Stimulated activated CD4-positive, alpha-beta T cell treated with anti-CD3 and anti-CD28 coated beads, Interleukin-1b, Interleukin-23, amount 100 ng/mL, for 4 hours (primary cell): ENCODE measurements at places on chromosomes 2 and 18.

DNA sequence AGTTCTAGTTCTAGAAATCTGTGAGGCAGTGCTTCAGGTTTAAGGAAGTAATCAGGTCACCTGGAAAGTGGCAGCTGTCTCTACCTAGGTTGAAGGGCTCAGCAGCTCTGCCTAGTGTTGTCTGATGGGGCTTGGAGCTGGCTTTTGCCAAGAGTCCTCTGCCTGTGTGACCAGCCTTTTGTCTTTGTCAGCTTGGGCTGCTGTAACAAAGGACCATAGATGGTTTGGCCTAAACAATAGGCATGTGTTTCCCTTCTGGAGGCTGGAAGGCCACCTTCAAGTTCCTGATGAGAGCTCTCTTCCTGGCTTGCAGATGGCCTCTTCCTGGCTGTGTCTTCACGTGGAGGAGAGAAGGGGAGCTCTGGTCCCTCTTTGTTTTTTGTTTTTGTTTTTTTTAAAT, 13.3 kb downstream of the UBE2F start:
- no peak for DNase-seq

DNA sequence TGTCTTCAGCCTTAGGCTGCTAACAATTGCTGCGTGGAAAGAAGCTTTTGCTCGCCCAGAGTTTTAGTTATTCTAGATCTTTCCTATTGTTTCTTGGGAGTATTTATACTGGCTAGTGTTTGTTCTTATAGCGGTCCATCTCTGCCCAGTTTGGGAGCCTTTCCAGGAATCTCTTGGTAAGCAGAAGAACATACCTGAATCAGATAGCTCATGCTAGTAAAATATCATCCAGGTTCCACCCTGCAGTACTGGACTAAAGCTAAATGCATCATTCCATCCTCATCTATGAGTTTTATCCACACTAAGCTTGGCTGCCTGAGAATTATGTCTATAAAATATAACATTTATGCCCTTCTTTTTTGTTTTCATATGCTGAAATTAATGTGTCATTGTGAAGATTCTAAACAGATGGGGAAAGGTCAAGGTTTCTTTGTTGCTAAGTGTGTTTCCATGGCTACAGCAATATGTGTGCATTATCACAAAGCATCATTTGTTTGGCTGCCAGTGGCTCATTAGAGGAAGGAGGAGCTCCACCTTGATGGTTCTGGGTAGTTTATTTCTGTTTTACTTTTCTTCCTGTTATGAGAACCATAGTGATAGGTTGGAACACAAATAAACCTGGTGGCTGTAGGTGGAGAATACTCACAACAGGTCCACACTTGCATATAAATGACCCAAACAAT, 182.8 kb downstream of the PIK3C3 start:
- no peak for DNase-seq

DNA sequence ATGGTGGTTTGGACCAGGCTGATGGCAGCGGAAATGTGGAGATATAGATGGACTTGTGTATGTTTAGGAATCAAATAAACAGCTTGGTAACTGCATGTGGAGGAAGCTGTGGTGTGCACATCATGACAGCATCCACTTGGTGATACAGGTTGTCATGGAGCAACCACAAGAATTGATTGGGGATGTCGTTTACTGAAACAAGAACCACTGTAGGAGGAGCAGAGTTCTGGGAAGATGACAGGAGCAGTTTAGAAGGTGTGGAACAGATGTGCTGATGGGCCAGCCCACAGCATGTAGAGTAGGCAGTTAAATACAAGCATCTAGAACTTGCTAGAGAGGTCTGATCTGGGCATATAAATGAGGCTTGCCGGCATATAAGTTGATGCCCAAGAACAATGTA, 152.4 kb upstream of the SERPINE2 start:
- no peak for DNase-seq

DNA sequence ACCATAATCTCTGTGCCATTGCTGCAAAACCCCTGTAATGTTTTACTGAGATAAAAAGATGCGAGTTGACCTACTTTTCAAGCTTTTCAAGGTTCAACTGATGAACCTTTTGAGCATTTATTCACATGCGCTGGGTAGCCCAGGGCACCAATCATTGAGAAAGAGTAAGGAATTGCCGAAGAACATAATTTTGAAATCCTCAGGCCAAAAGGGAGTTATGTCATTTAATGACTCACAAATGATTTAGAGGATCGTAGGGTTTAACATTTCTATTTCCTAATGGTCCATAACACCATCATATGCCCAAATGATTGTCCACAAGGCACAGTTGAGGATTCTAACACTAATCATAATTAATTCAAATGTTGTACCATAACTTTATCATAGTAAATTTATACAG, 20.2 kb upstream of the DLX1 start:
- no peak for DNase-seq

DNA sequence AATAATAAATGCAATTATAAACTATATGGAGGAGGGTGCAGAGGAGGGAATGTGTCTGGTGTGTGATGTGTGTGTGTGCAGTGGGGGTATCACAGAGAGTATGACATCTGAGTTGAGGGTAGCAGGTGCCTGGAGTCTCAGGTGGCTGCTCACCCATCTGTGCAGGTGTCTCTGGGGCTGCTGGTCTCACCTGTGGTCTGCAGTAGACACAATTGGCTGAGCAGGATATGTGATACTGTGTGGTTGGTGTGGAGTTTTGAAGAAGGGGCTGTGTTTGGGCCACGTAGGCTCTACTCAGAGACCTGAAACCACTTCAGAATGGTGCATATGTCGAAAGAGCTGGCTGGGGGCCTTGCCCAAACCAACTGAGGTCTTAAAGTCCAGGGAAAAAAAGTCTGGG, 17.0 kb downstream of the FABP1 start:
- no peak for DNase-seq

GRCh38 chr2:201618744-201619662, 24.3 kb downstream of the TMEM237 start:
- DNase-seq = no peak

DNA sequence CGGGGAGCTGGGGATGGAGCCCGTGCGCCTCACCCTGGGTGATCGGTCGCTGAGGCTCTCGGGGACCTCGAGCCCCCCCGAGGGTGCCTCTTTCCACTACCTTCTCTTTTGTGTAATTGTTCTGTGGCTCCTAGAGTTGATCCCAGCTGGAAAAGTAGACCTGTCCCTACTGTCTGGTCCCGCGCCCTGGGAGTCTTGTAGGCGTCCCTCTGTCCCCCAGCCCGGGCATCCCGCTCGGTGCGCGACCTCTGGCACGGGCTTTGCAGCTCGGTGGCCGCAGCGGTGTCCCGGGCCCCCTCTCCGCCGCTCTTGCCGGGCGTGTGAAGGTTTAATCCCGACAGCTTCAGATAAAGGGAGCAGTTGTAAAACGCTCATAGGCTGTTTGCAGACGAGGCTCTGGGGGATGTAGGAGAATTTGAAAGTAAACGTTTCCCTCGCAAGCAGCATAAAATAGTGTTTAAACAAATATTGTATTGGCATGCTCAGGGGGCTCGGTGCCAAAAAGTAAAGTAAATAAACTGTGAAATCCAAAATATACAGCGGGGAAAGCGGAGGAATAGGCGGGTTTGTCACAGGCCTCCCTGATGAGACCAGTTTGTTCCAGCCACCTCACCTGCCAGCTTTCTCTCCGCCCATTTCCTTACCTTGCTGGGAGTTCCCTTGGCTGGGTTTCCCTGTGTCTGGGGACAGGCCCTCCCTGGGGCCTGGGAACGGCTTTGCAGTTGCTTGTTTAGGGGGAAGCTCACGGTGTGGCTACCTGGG, 1.9 kb downstream of the GLI2 start:
- DNase-seq = no peak
